ENCODE measurements at places on chromosomes 12 and 14.

DNA sequence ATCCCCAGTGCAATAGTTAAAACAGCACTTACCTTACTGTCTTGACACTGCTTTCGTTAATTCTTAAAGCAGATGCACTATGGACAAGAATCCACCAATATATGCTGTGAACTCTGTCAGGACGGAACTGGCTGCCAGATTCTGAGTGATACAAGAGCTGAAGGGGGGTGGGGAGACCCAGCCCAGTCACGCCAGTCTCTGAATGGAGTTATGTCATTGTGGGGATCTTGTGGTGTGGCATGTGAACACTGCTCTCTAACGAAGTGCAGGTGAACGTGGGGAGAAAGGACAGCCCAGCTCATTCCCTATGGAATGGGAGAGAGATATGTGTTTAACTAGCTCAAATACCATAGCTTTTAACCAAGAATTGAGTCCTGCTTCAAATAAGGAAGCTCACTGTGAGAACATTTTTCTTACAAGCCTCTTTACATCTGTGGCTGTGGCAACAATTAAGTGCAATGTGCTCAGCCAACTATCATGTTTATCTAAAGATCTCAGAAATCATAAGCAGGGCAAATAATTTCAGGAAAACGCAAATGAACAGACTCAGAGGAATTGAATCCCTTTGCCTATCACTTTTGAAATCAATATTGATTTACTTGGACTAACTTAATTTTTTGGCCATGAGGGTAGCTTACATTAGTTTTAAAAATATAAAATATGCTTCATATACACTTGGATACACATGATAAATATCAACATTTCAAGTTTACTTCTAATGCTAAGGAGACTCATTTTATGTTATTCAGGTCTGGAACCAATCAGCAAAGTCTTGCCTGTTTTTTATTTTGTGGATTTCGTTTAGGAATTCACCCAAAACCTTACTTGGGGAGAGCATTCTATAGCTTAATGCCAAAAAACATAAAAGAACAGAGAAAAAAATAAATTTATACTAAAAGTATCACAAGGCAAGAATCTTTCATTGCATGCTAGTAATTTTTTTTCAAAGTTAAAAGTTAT is at the start of gene LUM:
LUM (minus strand) TSS at position 129 of the 960 bp plus-strand sequence. CDS start 2,515 bp downstream, outside the sequence.
- no peak for DNase-seq

GRCh38 chr12:77522247-77522646 is 308.4 kb upstream of the NAV3 start:
- DNase-seq = no peak

DNA sequence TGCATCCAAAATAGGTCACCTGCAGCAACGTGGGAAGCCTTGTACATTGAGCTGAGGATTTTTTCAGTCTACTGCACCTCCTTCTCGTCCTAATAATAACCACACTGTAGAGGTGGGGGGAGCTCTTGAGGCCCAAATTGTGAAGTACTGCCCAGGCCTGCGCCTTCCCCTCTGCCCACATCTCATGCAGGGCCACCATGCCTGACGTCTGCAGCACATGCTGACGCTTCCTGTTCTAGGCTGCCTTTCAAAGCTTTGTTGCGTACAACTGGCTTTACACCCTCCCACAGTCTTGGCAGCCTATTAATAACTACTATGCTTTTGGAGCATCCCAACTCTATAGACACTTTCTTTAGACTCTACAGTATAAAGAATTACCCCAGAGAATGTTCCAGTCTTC is 26.5 kb upstream of the TTC7B start:
- DNase-seq = no peak

GRCh38 chr12:58026897-58027891 is 85.8 kb downstream of the ATP23 start:
- no peak for DNase-seq

DNA sequence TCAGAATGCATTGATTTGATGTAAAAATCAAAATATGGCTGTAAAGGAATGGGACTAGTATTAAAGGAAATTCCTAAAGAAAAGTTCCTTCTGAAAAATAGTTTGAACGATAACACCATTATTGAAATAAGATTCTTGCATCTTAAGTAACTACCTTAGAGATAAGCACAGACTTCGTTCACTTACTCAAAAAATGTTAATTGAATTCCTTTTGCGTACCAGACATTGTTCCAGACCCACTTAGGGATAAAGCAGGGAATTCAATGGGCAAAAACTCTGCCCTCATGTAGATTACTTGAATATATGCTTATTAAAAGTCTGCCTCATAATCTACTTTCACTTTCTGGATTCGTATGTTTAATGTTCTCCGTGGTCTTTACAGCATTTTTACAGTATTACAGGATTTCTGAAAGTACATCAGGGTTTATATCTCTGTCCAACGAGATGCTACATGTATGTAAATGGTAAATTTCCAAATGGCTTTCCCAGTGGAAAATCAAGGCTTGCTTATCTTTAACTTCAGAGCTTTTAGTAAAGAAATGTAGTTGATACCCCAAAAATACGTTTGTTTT is 213.7 kb downstream of the GXYLT1 start:
- DNase-seq = no peak

GRCh38 chr14:31124197-31124596 is 83.4 kb downstream of the HECTD1 start:
- no peak for DNase-seq

All from COR-L47 (cell line).